Kidney epithelial cell (primary cell): ENCODE measurements at places on chromosomes 3 and 15.

GRCh38 chr3:28841441-28841840 is 439.4 kb upstream of the RBMS3 start:
- DNase-seq = no peak

GRCh38 chr3:174891524-174892203 is 32.5 kb downstream of the NAALADL2 start:
- no peak for DNase-seq

DNA sequence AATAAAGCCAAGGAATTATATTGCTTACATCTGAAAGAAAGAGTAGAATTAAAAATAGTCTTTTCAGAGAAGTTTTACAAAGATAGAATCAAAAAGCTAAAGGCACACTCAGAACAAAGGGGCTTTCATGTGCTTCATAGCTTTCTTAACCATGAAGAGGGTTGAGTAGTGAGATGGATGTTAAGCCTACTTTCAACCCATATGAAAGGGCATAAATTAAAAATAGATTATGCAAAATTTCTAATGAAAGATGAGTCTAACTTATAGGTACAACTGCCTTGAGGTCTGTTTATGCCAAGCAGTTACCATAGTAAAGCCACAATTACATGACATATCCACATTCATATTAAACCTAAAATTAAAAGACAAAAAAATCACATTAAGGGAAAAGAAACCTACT is 223.3 kb upstream of the ARHGEF26 start:
- no peak for DNase-seq

- DNase-seq = peak; percentile 45
Observed at GRCh38 chr3:155323063-155323666, 29.7 kb upstream of the STRIT1 start.

GRCh38 chr3:1087066-1087560 is 5.7 kb upstream of the CNTN6 start:
- peak; percentile 93 for DNase-seq

- no peak for DNase-seq
Observed at GRCh38 chr15:41876007-41876406, 17.8 kb downstream of the SPTBN5 start.

DNA sequence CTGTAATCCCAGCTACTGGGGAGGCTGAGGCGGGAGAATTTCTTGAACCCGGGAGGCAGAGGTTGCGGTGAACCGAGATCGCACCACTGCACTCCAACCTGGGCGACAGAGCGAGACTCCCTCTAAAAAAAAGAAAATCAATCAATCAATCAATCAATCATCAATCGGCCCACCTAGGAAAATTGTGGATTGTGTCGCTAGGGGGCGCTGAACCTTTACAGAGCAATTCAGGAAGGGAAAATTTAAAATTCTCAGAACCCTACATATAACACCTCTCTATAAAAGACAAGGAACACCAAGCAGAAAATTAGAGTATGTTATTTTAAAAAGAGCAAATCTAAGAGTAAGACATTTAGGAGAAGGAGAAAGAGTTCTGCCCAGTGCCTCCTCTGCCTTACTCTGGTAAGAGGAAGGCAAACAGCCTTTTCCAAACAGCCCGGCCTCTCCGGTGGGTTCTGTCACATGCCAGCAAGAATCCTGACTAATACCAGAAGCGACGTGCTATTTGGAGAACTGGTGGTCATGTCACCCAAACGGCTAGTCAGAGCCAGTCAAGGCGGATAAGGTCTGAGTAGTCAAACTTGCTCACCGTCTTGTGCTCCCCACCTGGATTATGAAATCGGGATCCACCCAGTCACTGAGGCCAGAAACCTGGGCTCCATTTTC is 22.3 kb upstream of the SMCO1 start:
- no peak for DNase-seq

DNA sequence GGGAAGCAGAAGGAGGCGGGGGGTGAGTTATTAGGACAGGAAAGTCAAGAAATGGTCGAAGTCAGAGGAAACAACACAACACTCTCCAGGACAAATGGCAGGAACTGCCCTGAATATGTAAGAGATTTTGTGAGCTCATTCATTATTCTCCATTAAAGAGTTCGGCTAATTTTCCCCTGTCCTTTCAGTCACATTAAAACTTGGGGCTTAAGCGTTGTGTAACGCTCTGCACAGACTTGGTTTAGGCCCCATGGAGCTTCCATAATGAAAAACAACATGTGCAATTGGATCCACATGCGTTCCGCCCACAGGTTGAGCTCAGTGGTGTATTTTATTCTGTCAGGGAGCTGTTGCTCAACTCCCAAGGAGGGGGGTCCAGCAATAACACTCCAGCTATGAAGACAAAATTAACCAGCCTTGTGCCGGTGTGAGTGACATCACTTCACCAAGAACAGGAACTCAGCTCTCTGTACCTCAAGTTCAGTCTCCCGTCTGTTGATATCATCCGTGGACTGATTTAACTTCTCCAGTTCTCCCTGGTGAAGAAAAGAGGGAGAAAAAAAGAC is 2.3 kb downstream of the SH3BP5 start:
- no peak for DNase-seq

GRCh38 chr3:176796371-176796770 is 400.9 kb downstream of the TBL1XR1 start:
- no peak for DNase-seq

DNA sequence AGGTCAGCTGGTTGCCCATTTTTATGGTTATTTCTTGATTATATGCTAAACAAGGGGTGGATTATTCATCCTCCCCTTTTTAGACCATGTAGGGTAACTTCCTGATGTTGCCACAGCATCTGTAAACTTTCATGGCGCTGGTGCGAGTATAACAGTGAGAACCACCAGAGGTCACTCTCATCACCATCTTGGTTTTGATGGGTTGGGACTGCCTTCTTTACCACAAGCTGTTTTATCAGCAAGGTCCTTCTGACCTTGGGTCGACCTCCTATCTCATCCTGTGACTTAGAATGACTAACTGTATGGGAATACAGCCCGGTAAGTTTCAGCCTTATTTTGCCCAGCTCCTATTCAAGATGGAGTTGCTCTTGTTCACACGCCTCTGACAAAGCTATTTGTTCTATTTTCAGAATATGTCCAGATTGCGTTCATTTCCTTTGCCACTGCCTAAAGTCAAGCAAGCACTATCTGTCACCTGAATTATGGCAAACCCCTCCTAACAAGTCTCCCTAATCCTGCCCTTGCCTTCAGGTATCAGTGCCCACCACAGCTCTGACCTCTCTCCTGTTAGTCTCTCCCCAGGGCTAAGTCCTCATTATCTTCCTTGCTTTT is 308.5 kb downstream of the ROBO2 start:
- no peak for DNase-seq

DNA sequence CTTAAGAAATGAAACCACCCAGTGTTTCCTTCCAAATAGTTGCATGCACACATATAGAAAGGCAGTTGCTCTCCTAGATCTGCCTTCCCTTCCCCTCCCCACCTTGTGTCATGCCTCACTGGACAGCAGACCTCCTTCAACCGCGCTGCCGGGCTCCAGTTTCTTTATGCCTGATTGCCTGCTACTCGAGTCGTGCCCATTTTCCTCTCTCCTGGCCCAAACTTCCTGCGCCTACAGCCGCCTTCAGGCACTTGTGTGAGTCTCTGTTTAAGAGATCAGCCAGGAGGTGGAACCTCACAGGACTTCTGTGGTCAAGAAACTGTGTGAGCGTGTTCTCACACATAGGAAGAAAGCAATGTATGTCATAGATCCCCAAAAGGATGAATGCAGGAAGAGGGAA is 8.8 kb upstream of the FAM107A start:
- DNase-seq = no peak

- no peak for DNase-seq
Observed at GRCh38 chr3:194030372-194030771, 105.6 kb upstream of the HES1 start.

DNA sequence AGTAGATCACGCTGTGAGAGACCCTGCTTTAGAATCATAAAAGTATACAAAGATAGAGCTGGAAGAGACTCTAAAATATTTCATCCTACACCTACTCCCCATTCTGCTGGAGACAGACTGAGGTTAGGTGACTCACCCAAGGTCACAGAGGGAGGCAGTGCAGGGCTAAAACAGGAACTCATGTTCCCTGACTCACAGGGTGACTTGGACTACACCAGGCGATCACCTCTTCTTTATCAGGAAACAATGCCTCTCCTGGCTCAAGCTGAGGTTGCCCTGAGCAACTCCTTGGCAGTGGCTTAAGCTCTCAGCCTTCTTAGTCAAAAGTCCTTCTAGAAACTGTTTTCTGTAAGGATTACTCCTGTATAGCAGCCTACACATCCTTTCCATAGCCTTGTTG is 26.4 kb upstream of the TNFAIP8L3 start:
- peak; percentile 93 for DNase-seq

DNA sequence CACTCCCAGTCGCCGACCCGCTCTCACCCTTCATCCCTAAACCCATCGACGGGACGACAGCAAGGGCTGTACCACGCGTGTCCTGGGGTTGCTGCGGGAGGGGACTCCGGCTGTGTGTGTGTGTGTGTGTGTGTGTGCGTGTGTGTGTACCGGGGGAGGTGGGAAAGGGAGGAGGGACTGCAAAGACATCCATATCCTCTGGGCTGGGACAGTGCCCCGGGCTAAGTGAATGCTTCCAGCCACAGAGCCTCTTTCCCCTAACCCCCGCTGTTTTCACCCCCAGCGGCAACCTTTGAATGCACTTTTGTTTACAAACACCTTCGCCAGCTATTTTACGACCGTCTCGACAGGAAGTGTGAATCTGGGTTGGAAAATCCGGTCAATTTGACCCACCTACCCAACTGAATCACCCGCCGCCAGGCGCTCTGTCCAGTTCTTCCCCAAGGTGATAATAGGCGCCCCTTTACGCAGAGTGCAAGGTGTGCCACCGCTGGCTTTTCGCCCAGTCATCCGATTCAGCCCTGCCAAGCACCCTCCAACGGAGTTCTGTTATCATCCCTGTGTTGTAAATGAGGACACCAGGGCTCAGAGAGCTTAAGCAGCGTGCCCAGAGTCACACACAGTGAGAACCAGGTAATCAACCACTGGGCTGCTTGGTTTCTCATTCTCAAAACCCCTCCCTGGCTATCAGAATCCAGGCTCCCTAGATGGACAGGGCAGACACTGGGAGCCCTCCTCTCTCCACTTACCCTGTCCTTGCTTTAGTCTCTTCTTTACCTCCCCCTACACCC is 739 bp upstream of the AMOTL2 start:
- no peak for DNase-seq

- no peak for DNase-seq
Observed at GRCh38 chr3:155970398-155970797, 99.9 kb downstream of the GMPS start.

- no peak for DNase-seq
Observed at GRCh38 chr3:11944052-11944673, 60.0 kb upstream of the SYN2 start.
